Stimulated activated CD4-positive, alpha-beta T cell treated with anti-CD3 and anti-CD28 coated beads, Interleukin-4, amount 100 ng/mL, for 1 hour (primary cell): ENCODE measurements at places on chromosomes 2 and 18.
A peak's percentile ranks its signal among the peaks of the same experiment; 100 is the strongest.

DNA sequence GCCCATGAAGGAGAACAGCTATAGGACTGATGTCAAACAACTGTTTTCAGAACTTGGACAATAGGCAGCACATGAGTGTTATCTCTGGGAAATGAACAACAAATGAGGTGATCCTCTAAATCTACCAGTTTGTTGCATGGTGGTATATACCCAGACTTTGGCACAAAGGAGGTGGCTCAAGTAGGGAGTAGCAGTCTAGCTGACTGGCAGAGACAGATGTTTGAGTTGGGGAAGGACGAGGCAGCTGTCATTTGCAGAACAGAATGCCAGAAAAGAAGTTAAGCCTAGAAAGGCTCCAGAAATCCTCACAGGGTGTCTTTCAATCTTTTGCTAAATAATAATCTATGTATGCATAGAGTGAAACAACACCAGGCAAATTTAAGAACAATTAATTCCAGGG is 47.4 kb downstream of the RPE start:
- no peak for DNase-seq

- DNase-seq, result no peak
Measured at GRCh38 chr18:8982416-8983183, 119.9 kb upstream of the NDUFV2 start.

GRCh38 chr2:102061962-102062795 is 70.4 kb downstream of the IL1R2 start:
- no peak for DNase-seq

DNA sequence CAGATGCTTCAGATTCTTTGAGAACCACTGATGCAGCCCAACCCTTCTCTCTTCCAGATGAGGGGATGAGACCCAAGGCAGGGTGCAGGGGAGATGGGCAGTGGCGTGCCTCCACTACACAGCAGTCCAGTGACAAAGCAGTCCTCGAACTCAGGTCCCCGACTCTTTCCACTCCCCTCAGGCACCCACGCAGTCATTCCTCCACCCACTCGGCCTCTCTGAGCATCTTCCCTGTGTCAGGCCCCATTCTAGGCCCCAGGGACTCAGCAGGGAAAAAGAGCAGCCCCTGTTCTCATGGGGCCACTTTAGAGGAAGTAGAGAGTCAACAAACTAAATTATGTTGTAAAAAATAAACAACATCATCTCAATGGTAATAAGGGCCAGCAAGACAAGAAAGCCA is 15.2 kb downstream of the KCNK3 start:
- DNase-seq, result no peak

GRCh38 chr2:60487174-60487573 is 66.3 kb downstream of the BCL11A start:
- DNase-seq, result no peak

- no peak for DNase-seq
Measured at GRCh38 chr2:241268306-241268705, 47.2 kb downstream of the HDLBP start.

GRCh38 chr2:150432312-150432625 is 55.2 kb downstream of the RND3 start:
- no peak for DNase-seq

GRCh38 chr2:15116830-15117229 is 444.3 kb downstream of the NBAS start:
- DNase-seq, result no peak

GRCh38 chr18:48292782-48293424 is 116.3 kb downstream of the ZBTB7C start:
- DNase-seq, result no peak

GRCh38 chr2:200338692-200339091 is 32.2 kb downstream of the SPATS2L start:
- DNase-seq, result no peak

GRCh38 chr2:72846171-72847095 is 20.6 kb upstream of the EXOC6B start:
- no peak for DNase-seq

DNA sequence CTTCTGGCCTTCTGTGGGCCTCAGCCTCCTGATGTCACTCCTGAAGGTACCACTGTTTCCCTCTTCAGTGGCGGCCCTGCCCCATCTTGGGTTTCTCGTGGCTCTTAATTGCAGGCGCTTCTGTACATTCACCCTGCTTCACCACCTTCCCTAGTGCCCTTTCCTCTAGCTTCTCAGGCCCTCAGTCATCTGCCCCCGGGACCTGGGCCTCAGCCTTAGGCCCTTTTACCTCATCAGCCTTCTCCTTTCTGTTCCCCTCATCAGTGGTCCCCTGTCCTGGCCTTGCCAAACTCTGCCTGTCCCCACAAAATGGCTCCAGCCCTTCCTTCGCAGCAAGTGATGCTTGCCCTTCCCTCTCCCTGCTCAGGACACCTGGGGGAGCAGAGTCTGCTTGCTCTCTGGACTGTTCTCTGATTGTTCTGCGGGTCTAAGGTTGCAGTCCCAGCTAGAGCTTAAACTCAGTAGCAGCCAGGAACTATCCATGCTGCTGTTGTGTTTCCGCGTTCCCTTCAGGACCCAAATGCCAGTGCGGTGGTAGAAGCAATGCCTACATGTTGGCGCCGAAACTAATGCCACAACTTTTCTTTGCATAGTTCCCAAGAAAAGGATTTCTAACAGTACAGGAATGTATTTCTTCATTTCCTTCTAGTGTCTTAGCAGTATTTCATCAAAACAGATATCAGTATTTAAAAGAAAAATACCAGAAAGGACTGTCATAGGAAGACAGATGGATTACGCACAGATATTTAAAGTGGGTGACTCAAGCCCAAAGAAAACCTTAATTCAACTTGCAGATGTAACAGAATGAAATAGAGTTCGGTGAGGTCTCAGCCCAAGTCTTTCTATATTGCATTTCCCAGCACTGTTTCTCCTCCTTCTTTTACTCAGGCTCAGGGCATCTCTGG is 7.5 kb downstream of the ASB1 start:
- no peak for DNase-seq

- DNase-seq, result no peak
Measured at GRCh38 chr2:26936855-26937254, 33.6 kb upstream of the MAPRE3 start.

GRCh38 chr2:54750040-54750439 is 26.6 kb downstream of the EML6 start:
- DNase-seq, result no peak

- DNase-seq, result no peak
Measured at GRCh38 chr2:30233271-30234009, 2.1 kb downstream of the LBH start.

- DNase-seq, result no peak
Measured at GRCh38 chr2:28695245-28695647, 56.4 kb upstream of the PPP1CB start.

GRCh38 chr18:13394801-13395200 is 176.2 kb downstream of the LDLRAD4 start:
- DNase-seq, result no peak

GRCh38 chr2:223147431-223147830 is 95.4 kb downstream of the KCNE4 start:
- no peak for DNase-seq

- no peak for DNase-seq
Measured at GRCh38 chr2:159093497-159093896, 125.1 kb downstream of the TANC1 start.

DNA sequence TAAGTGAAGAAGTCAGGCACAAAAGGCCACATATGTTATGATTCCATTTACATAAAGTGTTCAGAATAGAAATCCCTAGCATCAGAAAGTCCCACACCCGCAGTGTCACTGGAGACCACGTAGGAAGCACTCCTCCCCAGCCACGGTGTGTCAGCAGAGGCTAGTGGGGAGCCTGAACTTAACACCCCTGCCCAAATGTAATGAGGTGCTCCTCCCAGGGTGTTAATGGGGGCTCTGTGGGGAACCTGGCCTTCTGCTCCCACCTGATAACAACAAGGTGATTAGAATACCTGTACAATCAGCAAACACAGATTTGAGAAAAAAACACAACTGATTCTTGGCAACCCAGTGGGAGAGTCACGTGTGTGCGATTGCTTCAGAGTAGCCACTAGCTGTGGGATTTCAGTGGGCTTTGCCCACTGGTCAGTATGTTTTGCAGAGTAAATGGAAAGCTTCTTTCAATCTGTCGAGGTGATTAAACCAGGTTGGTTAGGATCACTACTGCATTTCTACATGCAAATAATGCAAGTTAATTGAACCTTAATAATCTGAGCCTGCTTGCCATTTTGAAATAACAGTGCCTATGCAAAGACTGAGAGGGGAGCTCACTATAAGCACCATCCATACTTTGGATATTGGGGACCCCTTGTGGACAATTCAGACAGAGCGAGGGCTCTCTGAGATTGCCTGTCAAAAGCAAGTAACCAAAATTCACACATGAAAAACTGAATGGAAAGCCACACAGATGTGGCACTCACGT is 20.6 kb upstream of the ATRAID start:
- peak; percentile 15 for DNase-seq

GRCh38 chr18:2641638-2642037 is 13.9 kb upstream of the SMCHD1 start:
- no peak for DNase-seq

- no peak for DNase-seq
Measured at GRCh38 chr18:26312199-26312598, 86.0 kb downstream of the TAF4B start.

GRCh38 chr2:171432969-171433762 is 624 bp downstream of the METTL8 start:
- DNase-seq, result peak; percentile 46

DNA sequence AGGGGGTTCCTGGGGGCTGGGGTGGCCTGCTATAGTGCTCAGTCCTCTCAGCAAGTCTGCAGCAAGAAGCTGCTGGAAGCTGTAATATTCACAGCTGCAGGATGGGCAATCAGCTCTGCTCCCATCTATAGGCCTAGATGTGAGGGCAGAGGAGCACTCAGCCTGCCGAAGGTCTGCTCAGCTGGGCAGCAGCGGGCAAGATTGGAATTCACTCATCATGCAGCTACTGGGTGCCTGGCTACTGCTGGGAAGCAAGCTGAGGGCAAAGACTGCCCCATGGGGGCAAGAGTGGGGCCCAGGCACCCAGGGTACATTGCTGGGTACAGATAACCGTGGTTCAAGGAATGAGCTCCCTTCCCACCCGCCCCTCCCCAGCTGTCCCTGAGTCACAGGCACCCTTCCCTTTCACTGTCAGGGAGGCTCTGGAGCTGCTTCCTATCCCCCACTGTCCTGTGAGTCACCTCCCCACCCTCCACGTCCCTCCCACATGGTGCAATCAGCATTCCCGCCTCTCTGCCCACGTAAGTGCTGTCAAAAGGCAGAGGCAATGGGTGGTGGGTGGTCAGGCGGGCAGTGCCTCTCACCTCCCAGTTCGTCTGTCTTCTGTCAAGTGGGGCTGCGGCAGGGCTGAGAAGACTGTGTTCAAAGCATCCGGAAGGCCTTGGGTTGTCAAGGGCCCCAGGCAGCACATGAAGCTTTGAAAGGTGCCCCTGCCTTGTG is 169.2 kb downstream of the TRIM43 start:
- DNase-seq, result no peak

- DNase-seq, result no peak
Measured at GRCh38 chr18:74456017-74456348, 1.1 kb downstream of the DIPK1C start.

GRCh38 chr2:112187046-112187715 is 49.0 kb downstream of the FBLN7 start:
- peak; percentile 22 for DNase-seq

DNA sequence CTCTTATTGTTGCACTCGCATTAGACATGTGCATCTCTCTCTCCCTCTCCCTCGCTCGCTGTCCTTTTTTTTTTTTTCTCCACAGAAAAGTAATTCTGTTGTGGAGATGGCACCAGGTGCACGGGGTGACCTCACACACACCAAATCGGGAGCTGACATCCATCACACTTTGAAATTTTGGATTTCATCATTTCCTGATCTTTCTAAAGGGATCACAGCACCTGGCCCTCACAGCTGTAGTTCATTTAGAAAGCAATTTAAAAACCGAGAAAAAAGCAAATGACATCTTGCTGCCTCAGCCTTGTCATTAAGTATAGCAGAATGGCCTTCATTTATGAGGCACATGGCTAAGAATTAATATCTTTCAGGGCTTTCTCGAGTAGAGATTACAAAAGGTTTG is 717.2 kb downstream of the RNF144A start:
- no peak for DNase-seq

GRCh38 chr2:36650031-36650829 is 46.3 kb upstream of the VIT start:
- DNase-seq, result no peak

DNA sequence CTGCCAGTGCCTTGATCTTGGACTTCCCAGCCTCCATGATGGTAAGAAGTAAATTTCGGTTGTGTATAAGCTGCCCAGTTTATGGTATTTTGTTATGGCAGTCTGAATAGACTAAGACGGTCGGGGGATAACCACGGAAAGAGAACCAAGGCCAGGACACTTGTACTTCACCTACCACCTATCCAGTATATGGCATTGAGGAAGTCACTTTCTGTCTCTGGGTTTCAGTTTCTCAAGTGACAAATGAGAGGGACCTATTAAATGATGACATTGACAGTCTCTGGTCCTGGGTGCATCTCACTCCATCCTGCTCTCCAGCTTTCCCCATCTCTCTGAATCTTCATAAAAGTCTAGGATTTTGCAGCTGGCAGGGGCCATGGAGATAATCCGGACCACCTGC is 183.8 kb upstream of the MSH6 start:
- DNase-seq, result no peak

DNA sequence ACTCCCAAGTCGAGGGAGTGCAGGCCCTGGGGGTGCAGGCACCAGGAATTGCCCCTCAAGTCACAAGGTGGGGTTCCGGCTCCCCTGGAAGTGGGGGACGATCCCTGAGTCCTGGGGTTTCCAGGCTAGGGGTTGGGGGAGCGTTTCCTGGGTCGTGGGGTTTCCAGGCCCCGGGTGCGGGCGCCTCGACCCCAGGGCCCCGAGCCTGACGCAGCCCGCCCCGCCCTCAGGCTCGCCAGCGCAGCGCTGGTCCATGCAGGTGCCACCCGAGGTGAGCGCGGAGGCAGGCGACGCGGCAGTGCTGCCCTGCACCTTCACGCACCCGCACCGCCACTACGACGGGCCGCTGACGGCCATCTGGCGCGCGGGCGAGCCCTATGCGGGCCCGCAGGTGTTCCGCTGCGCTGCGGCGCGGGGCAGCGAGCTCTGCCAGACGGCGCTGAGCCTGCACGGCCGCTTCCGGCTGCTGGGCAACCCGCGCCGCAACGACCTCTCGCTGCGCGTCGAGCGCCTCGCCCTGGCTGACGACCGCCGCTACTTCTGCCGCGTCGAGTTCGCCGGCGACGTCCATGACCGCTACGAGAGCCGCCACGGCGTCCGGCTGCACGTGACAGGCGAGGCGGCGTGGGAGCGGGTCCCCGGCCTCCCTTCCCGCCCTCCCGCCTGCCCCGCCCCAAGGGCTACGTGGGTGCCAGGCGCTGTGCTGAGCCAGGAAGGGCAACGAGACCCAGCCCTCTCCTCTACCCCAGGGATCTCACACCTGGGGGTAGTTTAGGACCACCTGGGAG is 12.0 kb downstream of the SIGLEC15 start:
- peak; percentile 46 for DNase-seq

DNA sequence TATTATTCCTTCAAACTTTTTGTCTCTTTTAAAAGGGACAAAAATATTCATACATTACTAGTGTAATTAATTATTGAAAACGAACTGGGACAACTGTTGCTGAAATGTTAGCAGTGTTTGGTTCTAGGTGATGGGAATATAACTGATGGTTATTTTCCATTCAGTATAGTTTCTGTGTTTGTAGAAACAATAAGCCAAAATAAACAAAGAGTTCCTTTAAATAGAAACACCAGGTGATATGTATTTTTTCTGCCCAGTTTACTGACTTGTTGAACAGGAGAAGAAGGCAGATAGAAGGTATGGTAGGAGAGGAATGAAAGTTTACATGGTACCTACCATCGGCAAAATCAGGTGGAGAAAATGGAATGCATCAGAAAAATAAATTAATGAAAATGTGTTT is 74.2 kb downstream of the LYPD6B start:
- DNase-seq, result no peak
